ENCODE measurements at places on chromosomes 16 and 17.

GRCh38 chr17:10649602-10650001, 7.5 kb downstream of the MYH3 start:
- no peak for DNase-seq

DNA sequence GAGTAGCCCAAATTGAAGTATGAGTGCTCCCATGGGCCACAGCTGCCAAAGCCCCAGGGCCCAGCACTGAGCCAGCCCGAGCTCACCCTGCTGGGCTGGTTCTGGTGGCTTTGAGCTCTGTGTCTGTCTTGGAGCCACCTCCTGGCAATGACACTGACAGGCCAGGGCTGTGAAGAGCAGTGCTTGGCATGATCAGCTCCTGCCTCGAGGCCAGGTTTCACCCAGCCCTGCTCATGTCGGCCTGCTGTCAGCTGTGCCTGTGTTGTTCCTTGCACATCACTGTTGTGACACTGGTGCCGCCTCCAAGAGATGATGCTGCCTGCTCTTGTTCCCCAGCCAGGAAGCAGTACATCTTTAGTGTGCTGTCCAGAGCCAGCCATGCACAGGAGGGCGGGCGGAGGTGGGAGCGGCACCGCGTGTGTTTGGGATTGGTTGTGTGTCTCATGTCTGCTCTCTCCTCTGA, 26.0 kb downstream of the PLD6 start:
- DNase-seq: no peak

DNA sequence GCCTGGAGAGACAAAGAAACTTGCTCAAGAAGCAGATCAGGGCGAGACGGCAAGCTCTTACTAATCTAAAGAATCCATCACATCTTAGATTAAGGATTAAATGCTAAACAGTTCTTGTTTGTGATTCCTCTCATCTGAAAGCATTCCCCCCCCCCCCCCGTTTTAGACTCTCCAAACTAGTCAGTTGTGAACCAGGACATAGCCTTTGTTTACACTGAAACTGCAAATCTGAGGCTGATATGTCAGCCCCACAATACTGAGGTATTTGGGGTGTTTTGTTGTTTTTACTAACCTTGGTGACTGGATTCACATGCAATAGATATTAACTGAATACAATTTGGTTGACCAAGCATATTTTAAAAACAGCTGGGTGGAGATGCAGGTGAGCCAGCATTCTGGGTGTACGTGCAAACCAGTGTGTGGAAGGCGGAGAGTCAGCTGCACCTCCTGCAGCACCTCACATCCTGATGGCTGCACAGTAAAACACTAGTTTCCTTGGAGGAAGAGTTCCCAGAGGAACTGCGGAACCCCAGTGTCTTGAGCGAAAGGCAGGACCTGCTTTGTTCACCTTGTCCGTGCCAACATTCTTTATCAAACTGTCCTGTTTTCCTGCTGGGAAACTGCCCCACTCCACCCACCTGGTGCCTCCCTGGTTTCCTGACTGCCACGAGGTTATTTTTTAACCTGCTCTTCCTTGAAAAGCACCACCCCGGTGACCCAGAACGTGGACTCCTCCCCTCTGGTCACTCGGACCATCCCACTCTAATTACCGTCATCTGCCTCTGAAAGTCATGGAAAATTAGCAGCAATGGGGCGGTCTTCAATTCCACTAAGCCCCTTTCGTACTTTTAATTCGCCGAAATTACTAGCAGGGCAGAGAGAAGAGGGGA, 1.2 kb upstream of the YPEL2 start:
- DNase-seq: no peak

DNA sequence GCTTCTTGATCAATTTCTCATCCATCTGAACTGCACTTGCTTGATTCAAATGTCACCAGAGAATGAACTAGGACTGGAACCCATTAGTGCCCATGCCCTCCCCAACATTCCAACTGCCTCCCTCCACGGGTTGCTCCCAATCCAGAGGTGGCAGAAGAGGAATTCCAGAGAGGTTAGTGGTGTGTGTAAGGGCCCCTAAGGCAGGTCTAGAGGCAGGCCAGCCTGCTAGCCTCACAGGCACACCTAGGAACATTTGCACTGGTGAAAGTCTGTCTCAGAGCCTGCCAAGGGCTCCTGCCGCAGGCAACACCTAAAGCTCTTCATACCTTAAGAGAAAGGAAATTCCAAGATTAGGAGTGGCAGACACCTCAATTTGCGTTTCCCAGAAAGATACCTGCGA, 21.2 kb upstream of the CMTM4 start:
- no peak for DNase-seq

- peak; percentile 75 for DNase-seq
These were observed 98.6 kb upstream of the CHMP6 start for GRCh38 chr17:80892900-80893603.

- no peak for DNase-seq
These were observed 292.5 kb downstream of the XYLT1 start for GRCh38 chr16:17177959-17178905.

DNA sequence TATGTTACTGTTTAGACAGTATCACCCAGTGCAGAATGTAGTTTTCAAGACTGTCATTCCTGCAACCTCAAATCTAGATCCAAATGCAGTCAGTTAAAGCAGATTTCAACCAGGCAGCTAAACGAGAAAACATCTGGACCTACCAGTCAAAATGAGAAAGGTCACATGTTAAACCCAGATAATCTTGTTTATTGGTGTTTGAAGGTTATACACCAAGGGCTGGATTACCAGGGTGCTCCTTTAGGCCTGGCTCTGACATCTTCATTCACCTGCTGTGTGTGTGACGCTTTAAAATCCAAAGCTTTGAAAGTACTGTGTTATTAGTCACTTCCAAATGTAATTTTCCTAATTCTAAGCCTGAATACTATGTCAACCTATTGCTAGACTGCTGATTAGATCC, 54.9 kb downstream of the IKZF3 start:
- DNase-seq: no peak

DNA sequence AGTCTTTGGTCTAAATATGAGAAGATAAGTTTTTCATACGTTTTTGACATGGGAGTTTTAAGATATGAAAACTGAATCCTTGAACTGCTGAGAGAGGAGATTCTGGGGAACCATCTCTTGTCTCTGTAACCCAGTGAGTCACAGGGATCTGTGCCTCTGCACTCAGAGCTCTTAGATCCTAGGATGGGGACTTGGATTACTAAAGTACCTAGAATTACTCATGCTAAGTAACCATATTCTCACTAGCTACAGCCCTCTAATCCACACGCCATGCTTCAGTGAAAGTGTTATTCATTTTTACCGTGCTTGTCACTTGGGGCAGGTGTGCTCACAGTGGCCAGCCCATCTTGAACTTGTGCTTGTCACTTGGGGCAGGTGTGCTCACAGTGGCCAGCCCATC, 2.0 kb downstream of the MRM3 start:
- DNase-seq: no peak

DNA sequence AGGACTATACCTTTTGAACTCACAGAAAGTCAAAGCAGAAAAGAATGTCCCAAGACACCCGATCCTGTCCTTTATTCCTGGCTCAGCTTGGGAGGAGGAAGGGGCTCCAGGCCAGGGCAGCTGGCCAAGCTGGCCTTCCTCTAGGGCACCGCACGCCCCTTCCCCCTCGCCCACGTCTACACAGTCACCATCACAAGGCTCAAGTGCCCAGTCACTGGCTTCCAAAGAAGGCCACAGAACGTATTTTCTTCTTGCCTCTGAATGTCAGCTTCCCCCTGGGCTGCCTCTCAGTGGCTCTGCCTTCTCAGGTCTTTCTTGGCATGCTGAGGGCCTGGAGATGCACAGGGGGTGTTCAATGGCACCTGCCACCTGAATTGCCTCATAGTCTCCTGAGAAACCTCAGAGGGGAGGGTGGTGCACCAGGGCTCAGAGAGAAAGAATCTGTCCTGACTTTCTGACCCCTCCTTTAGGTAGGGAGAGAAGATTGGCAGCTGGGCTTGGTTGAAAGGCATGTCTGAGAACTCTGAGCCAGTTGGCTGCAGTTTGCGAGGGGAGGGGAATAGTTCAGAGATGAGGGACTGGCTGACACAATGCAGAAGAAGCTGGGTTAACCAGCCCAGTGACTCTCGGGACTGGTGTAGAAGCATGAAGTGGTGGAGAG, 2.1 kb downstream of the DHRS11 start:
- no peak for DNase-seq

GRCh38 chr16:72120026-72120425, 26.4 kb downstream of the DHX38 start:
- no peak for DNase-seq

DNA sequence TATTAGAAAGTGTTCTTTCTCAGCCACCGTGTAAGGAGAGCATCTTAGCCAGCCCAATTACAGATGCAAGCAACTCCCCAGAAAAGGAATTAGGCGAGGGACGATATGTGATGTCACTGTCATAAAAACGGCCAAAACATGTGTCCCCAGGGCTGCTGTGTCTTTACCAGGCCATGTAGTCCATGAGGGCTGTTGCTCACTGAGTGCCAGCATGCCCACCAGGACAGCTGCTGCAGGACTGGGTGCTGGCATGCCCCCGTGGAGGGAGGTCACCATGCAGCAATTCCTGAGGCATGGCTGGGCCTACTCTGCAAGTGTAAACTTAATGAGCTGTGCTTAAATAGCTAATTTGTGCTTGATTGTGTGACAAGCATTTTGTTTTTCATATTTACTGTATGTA, 156.9 kb downstream of the LGALS9B start:
- DNase-seq: no peak

DNA sequence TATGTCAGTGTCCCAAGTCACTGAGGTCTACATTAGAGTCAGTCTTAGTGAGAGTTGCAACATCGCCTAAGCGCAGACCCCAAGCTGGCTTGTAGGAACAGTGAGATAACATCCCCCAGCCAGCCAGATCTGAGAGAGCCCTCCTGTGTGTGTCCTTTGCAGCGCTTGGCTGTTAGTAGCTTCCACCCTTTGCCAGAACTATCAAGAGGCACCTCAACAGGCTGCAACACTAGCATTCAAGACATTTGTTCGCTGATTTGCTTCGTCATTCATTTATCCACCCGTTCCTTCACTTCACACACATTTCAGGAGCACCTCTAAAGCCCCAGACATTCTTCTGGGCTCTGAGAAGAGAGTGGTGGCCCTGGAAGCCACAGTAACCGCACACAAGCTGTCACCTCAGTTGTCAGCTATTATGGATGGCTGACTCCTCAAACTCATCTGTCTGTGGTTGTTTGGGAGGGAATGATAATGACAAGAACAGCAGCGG, 289.6 kb downstream of the WWOX start:
- no peak for DNase-seq

DNA sequence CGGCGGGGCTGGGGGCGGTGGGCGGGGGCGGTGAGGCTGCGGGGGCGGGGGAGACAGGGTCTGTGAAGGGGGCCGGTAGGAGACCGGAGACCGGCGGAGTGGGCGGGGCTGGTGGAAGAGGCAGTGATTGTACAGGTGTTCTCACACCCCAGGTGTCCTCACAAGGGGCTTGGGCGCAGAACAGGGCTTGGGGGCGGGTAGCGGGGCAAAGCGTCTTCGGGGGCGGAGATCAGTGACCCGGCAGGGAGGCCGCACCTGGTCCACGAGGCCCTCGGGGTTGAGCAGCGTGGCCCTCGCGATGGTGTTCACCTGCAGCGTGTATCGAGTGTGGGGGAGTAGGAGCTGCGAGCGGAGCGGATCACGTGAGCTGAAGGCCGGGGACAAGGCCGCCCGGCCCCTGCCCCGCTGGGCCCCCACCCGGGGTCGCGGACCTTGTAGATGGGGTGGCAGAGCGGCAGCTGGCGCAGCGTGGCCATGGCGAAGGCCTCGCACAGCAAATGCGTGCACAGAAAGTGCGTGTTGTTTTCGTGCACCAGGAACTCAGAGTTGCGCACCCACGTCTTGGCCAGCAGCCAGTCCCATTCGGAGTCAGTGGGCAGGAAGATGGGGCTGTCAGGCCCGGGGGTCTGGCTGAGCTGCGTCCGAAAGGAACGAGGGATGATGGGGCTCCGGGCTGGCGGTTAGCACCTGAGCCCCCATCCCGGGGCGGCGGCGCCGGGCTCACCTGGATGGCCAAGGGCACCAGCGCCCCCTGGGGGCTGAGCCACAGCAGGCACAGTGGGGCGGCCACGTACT, 8.5 kb downstream of the ALOXE3 start:
- no peak for DNase-seq

- no peak for DNase-seq
These were observed 6.4 kb downstream of the GPATCH8 start for GRCh38 chr17:44496815-44497214.

DNA sequence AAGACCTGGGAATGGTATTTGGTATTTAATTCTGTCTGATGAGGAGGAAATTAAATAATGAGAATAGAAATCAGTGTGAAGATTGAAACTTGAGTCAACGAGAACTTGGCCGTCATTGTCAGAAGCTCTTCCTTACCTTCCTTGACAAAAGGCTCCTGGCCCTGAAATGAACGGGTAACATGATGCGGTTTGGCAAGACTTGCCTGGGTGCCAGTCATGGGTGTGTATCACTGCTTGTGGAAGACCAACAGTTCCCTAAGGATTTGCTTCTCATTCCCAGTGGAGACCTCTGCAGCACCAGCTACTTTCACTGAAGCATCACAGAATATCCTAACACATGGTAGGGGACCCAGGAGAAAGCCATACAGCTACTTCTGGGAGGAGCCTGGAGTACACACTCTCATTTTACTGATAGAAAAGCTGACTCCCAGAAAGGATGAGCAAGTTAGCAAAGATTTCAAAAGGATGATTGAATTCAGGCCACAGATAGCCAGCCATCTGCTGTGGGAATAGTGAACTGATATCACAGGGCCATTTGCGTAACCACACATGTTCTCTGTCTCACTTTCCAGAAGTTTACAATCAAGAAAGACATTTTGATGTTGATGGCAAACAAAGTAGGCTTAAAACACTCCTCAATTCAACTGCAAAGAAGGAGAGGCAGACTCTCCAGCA, 258.1 kb upstream of the SALL1 start:
- no peak for DNase-seq

GRCh38 chr16:17568239-17568638, 97.5 kb upstream of the XYLT1 start:
- DNase-seq: no peak

DNA sequence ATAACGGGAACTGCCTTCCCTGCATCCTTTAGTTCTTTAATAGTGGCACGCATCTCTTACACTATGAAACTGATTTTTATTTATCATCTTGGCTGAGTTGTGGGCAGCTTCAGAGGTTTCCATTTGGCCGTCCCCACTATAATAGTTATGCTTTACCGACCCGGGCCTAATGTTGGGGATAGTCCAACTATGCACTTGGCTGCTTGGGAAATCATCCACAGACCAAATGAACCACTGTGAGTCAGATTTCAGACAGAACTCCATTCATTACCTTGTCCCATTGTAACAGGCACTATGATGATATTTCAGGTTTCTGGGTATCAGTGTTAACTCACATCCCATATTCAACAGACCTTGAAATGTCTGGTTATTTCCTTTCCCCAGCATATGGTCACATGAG, 6.1 kb upstream of the SLFN5 start:
- no peak for DNase-seq

Data from NCI-H446 treated with DMSO at 0.1 percent for 48 hours (cell line).